ENCODE measurements at places on chromosomes 6 and 20.

DNA sequence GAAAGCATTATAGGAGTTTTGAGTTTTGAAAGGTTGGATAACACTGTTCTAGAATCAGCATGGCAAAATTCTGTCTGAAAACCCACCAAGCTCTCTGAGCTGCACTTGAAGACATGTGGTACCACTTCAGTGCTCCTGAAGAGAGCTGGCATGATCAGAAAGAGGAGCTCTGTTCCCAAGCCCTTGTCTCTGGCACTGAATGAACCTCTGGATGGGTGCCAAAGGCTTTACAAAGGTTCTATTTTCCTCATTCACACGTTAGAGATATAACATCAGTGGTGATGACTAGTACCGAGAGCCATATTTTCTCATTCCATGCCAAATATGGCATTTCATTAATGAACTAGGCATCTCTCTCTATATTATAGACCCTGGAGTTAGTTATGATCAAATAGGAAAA is 301.8 kb upstream of the ID4 start:
- DNase-seq, result no peak

DNA sequence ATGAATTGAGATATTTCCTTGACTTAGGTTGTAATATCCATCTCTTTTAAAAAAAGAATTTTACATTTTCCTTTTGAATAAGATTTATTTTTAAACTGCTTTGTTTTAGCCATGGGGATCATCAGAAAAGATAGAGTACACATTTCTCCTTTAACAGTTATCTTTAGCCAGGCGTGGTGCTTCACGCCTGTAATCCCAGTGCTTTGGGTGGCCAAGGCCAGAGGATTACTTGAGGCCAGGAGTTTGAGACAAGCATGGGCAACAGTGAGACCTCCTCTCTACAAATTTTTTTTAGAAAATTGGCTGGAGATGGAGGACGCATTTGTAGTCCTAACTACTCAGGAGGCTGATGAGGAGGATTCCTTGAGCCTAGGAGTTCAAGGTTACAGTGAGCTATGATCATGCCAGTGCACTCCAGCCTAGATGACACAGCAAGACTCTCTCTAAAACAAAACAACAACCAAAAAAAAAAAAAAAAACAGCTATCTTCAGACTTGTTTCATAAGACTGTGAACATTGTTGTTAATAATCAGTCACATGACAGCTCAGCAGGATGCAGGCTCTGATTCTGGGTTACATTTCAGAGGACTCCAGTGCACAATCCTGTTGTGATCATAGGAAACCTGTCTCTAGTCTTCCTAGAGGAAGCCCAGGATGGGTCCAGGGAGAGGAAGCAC is 2.0 kb upstream of the SLC17A3 start:
- no peak for DNase-seq

- DNase-seq, result no peak
These were observed 1038.4 kb downstream of the EPHA7 start for GRCh38 chr6:92380803-92381601.

- DNase-seq, result no peak
These were observed 1348.2 kb upstream of the GJE1 start for GRCh38 chr6:140784573-140784972.

DNA sequence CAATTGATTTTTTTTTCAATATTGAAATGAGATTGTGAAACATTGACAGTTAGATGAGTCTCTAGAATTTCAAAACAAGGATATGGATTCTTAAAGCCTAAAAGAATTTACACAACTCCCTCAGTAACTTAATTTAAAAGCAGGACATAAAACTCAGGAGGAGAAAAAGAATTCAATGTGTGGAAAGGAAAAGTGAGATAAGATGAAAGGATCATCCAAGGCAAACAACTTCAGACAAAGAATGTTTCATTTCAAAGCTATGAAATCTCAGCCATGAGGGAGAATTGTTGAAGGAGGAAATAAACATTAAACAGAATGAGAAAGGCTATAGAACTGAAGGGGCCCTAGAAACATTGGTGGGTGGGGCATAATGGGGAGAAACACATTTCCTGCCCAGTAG is 191.7 kb upstream of the NOX3 start:
- no peak for DNase-seq

GRCh38 chr6:53484476-53485280 is 60.2 kb downstream of the GCLC start:
- DNase-seq, result no peak

DNA sequence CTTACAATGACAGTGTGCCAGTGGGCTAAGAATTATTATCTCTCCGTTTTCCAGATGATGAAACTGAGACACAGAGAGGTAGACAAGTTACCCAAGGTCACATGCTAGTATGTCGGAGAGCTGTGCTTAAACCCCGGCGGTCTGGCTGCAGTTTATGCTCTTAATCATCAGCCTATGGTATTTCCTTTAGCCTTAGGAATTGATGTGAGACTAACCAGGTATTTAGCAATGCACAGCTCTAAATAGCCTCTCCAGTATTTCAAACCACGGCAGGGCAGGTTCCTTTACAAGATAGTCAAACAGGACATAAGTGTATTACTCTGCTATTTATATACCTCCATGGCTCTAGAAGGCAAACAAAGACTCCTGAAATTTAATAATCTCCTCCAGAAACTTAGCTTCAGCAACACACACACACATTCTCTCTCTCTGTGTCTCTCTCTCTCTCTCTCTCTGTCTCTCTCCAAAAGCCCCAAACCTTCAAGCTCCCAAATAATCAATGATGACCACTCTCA is 142.0 kb upstream of the ZNF217 start:
- no peak for DNase-seq

GRCh38 chr6:3561725-3562124 is 104.9 kb upstream of the SLC22A23 start:
- no peak for DNase-seq

- DNase-seq, result no peak
These were observed 127.1 kb downstream of the MYO6 start for GRCh38 chr6:75876152-75876551.

- DNase-seq, result no peak
These were observed 157.6 kb upstream of the INSM1 start for GRCh38 chr20:20210327-20210726.

GRCh38 chr6:31158863-31159855 is 770 bp downstream of the TCF19 start:
- no peak for DNase-seq

DNA sequence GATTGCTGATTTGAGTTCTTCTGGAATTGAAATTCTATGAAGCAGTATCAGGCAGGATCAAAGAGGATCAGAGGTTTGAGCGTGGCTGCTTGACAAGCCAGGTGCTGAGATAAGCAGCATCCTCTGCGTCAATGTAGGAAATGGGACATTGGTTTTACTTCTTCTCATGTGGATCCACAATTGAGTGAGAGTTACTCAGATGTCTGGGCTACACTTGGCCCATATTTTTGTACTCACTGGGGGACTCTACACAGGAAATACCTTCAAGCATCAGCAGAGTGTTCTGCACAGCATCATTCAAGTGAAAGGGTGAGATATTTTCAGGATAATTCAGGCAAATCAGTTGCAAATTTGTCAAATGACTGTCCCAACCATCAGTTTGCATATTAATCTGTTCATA is 613.9 kb upstream of the ARID1B start:
- no peak for DNase-seq

DNA sequence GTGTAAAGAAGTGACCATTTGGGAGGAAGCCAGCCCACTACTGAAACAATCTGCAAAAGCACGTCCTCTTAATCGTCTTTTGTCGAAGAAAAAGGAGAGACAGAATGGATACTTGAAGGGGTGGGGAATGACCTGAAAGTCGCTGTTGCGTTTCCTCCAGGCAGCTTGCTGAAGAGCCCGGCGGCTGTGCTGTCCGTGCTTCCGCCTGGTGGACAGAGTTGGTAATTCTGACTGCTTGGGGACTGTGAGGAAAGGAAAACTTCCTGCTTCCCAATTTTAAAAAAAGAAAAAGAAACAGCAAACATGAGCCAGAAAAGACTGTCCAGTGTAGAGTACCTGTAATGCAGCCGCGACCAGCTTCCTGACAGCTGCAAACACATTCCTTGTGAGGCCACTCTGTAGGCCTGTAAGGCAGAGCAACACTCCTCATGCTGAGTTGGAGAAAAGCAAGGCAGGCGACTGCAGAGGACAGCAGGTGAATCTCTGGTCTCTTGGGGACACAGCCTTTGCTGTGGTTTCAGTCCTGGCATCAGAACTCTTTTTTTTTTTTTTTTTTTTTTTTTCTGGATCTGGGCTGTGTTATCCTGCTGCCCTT is 251.1 kb upstream of the TBX18 start:
- no peak for DNase-seq

GRCh38 chr6:31349301-31349700 is 7.7 kb downstream of the HLA-B start:
- DNase-seq, result no peak

- DNase-seq, result no peak
These were observed 236.0 kb upstream of the STXBP5 start for GRCh38 chr6:146968041-146968760.

GRCh38 chr20:38198238-38198861 is 33.3 kb upstream of the TGM2 start:
- DNase-seq, result no peak

DNA sequence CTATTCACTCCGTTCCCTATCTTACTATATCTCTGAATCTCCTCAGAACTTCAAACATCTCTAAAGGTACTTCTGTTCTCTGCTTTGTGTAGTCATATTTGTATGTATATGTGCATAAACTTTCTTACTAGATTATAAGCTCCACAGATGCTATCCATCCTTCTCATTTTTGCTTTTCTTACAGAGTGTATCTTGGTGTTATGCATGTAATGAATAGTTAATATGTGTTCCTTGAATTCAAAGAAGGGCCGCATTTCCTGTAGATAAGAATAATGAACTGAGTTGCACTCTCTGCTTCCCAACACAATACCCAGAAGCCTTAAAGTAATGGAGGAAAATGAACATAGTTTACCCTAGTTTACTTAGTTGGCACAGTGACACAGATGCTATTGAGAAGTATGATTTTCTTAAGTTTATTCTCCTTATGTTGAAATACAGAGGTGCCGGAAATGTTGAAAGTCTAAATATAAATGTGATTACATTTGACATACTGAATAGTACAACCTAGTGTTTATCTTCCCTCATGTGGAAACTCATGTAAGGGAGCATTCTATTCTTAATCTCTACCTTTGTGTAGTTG is 6.0 kb downstream of the NUS1 start:
- no peak for DNase-seq

- DNase-seq, result no peak
These were observed 69.8 kb downstream of the DZANK1 start for GRCh38 chr20:18397030-18397429.

All from osteocyte (in vitro differentiated cells).